ENCODE measurements at places on chromosomes 7 and 10.

DNA sequence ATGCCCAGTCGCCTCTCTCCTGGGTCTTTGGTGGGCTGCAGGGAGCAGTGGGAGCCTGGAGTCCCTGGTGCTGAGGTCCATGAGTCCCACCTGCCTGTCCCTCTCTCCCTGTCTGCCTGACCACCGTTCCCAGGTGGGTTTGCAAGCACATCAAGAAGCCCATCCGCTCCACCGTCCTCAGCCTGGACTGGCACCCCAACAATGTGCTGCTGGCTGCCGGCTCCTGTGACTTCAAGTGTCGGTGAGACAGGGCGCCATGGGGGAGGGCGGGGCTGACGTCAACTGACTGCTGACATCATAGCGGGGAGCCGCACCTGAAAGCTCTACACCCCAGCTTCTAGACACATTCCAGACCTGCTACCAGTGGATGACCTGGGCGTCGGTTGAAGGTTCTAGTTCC is 15.2 kb downstream of the ARPC1B start:
- DNase-seq: no peak

- peak; percentile 80 for DNase-seq
Observed at GRCh38 chr7:94630855-94631254, 25.1 kb downstream of the SGCE start.

DNA sequence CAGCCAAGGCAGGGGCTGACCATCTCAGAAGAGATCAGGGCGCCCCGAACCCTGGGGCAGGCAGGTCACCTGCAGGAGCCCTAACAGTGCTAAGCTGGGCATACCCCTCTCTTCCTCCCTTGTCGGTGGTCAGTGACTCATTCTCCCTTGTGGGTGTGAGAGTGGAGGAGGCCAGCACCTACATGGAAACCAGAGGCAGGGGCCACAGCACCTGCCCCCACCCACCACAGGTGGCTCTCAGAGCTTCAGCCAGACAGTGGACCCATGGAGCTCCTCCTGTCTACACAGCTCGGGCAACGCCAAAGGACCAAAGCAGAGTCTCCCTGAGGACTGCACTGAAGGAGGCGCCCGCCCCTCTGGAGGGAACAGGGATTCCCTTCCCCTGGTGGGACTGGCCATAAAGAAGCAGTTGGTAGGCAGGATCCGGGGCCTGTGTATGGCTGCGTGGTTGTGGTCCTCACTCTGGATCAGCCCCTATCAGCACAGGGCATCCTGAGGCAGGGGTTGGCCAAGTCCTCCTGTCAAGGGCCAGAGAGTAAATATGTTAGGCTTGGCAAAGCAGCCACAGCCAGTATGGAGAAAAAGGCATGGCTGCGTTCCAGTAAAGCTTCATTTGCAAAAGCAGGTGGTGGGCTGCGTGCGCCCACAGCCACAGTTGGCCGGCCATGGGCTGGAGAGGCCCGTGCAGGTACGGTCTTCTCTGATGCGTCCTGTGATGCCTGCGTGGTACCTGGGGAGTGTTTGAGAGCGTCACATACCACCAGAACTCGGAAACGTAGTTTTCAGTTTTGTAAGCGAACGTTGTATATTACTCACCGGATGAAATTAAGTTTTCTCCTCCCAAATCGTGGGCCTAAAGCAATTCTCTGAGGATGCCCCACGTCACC is 198.2 kb downstream of the EBF3 start:
- DNase-seq: no peak

GRCh38 chr7:120486164-120486563 is 213.2 kb downstream of the KCND2 start:
- DNase-seq: no peak

GRCh38 chr10:66837990-66838389 is 87.8 kb upstream of the LRRTM3 start:
- no peak for DNase-seq

- peak; percentile 46 for DNase-seq
Observed at GRCh38 chr7:112084520-112084971, 121.7 kb downstream of the DOCK4 start.

DNA sequence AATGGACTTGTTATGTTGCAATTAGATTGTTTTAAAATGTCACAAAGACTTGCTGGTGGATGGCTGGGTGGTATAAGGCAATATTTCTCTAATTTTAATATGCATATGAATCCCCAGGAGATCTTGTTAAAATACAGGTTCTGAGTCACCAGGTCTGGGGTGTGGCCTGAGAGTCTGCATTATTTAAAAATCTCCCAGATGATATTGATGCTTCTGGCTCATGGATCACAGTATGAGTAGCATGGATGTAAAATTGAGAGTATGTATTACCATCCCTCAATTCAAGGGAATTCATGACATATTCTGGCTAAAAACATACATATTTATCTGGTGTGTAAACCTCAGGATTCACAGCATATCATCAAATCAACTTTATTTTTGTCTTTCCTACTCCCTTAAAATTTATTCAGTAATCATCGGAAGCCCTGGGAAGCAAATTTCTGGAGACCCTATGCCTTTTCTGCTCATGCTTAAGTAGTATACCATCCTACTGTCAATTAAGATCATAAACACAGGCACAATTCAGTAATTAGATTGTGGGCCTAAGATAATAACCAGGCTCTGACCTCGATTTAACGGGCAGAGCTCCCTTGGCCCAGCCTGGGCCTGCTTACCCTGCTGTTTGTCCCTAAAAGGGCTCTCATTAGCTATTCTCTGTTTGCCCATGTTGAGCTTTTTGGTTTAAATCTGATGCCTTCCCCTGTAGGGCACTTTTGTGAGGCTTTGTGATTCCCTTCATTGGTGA is 29.6 kb upstream of the ICA1 start:
- no peak for DNase-seq

GRCh38 chr10:31476088-31476487 is 157.1 kb downstream of the ZEB1 start:
- no peak for DNase-seq

GRCh38 chr7:74044366-74045350 is 16.7 kb downstream of the ELN start:
- DNase-seq: no peak

DNA sequence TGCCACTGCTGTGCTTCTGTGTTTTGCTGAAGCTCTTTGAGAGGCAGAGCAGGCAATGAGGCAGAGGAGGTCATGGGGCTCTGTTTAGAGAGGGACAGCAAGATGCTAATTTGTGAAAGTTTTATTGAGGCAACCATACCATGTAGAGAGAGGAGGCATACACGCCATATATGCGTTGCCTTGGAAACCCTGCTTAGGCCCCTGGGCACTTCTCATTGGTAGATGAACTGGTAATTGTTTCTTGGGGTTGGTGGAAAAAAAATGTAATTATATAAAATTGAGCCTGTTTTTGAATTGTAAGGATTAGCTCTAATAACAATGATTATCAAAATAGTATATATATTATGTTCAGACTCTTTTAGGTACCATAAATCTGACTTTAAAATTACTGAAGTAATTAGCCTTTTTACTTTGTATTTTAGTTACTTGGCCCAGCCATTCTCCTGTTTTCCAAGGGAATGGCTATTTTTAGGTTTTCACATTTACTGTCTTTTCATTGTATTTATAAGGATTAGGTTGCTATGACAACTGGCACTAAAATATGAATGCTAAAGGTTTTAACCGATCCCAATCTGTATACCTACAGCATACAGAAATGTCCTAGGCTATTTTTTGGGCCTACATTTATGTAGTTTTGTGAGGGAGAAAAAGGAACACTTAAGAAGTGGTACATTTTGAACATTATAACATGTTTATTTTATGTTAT is 52.4 kb downstream of the BZW2 start:
- DNase-seq: no peak

DNA sequence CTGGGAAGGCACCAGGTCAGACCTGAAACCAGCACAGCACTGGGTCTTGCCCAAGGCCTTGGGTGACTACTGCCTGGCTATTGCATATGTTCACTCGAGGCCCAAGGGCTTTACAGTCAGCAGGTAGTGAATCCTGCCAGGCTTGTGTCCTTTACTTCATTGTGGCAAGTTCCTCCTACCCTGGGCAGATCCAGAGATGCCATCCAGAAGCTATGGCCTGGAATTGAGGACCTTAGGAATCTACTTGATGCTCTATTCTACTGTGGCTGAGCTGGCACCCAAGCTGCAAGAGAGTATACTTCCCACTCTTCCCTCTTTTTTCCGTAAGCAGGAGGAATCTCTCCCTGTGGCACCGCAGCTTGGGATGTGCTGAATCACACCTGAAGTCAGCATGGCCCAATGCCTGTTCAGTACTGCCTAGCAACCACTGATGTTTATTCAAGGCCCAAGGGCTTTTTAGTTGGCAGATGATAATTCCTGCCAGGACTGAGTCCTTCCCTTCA is 246.7 kb upstream of the CTBP2 start:
- DNase-seq: no peak

DNA sequence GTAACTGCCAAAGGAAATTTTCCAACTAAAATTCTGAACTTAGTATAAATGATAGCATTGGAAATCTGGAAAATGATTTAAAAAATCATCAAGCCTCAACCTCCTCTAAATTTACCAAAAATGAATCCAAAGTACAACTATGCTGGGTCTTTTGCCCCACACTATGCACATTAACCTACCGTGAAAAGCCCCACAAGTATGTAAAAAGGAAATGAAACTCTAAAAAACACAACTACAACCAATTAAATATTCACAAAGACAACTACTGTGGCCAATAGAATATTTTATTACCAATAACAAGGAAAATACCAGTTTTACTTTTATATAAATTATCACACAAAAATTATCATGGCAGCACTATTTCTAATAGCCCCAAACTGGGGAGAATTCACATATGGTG is 19.3 kb downstream of the EIF3A start:
- DNase-seq: no peak

DNA sequence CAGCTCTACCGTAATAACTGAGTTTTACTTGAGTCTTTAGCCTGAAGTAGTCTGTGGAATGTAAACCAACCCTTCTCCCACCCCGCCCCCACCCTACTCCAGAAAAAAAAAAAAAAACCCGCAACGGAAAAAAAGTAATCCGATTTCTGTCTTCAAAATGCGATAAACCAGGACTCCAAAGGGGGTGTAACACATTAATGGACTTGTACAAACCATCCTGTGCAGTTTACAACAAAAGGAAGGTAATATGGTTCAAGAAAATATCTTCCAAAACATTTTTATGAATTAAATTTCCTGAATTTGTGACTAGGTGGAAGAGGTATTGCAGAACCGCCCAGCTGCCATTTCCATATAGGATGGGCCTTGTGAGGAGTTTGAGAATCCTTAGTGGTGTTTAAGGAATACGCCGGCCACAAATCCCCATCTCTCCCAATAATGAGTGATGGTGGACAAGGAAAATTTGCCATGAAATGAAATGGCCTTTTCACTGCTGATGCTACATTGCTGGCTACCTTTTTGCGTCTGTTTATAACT is 10.6 kb downstream of the SKIDA1 start:
- peak; percentile 67 for DNase-seq

DNA sequence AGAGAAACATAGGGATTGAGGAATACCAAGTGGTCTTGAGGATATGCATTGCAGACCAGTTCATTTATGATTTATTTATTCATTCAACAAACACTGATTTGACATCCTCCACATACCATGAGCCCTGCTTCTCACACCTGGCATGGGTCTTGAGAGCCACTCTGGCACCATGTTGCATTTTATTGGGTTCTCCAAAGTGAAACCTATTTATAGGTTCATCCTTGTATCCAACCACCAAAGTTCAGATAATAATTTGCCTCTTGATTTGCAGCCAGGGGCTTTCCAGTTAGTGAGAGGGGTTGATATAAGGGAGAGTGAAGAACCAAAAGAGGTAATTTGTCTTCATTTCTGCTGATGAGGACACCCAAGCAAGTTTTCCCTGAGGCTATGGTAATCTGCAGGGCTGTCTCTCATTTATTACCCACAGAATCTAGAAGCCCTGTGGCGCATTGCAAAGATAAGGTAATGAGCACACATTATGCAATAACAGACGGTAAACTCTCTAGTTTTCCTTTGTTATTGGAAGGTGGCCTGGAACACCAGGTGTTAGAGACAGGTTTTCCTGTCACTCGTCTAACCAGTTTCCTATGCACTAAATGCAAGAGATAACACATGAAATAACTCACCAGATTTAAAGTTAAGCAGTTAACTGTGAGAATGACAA is 28.8 kb upstream of the ICA1 start:
- peak; percentile 7 for DNase-seq

DNA sequence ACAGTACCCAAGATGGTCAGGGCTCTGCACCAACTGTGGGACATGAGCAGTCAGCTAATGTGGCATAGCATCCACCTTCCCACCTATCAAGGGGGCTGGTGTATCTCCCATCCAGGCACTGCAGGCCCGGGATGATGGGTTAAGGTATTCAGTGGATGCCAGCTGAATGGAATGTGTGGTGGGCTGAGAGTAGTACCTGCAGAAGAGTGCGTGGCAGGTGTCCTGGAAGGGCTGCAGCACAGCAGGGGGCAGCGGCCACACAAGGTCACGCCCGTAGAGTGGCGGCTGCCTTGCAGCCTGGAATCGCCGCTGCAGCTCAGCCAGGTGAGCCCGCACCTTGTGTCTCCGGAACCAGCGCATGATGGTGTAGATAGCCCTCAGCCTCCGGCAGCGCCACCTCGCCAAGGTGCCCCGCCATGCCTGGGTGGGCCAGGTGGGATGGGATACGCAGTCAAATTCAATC is 13.3 kb downstream of the MYO1G start:
- no peak for DNase-seq

GRCh38 chr7:27922907-27923641 is 183.1 kb downstream of the TAX1BP1 start:
- DNase-seq: peak; percentile 80

DNA sequence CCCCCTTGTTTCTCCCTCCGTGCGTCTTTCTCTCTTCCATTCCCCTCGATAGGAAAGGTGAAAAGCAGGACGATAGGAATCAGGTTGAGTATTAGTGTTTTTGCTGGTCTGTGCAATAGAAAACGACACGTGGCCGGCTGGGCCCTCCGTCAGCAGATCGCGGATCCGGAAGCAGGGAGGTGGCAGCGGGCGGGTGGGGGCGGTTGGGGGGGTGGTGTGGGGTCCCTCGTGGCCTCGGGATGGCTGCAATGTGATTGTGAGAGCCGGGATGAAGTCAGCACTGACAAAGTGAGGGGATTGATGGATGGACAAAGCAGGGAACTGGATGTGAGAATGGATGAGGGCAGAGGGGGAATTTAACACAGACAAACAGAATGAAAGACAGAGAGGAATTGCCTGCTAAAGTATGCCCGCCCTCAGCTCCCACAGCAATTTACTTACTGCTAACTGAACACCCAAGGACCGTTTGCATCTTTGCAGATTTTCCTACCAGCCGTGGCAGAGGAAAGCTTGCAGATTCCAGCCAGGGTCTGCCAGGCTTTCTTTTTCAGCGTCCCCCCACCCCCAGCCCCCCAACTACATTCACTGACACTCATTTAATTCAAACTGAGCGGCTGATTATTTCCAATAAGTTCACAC is 280.9 kb downstream of the LRMDA start:
- no peak for DNase-seq

DNA sequence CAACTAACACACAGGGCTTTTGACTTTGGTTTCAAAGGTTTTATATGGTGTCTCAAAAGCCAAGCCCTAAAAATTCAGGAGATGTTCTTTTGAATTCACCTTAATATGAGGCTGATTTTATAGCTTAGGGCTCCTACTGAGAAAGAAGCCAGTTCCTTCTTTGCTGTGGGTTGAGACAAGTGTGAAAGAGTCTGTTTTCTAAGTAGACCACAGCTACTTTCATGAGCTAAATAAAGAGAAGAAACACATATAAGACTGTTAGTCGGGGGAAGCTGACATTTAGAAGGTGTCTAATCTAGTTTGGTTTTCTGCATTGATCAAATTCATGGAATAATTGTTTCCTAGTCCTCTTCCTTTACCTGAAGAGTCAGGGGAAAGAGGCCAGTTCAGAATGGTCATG is 332.1 kb upstream of the CELF2 start:
- no peak for DNase-seq

GRCh38 chr10:127921075-127921752 is 14.3 kb downstream of the PTPRE start:
- DNase-seq: no peak

GRCh38 chr10:62817766-62818425 is 1.7 kb upstream of the EGR2 start:
- peak; percentile 58 for DNase-seq

Measured in umbilical cord (tissue), 2 donors.